Melanocyte of skin (primary cell): ENCODE measurements at places on chromosomes 4 and X. TPM values are rescaled to one million over a fixed set of nuclear protein-coding genes. Genes with fewer than 3 reads are reported as not detected.

The C4orf17 gene
- not detected in 2 replicates for total RNA-seq

The TMEM271 gene
- total RNA-seq: not detected in 2 replicates

The CLDN22 gene
- total RNA-seq: not detected in 2 replicates

The TXK gene
- total RNA-seq: 0.15 and 0.33 TPM in 2 replicates

The NSUN7 gene
- under 0.01 and 0.73 TPM in 2 replicates for total RNA-seq

The SYNPO2 gene
- total RNA-seq: under 0.01 TPM in 2 replicates

The SRD5A3 gene
- total RNA-seq: 11.0 and 19.3 TPM in 2 replicates

The PLS3 gene
- total RNA-seq: 152 and 188 TPM in 2 replicates

The TRIM61 gene
- 5.5 and 8.4 TPM in 2 replicates for total RNA-seq
